ENCODE measurements at places on chromosomes 5 and 9.

- no peak for DNase-seq
These were observed 87.0 kb upstream of the ZNF462 start for GRCh38 chr9:106775960-106776359.

- DNase-seq, result no peak
These were observed 29.3 kb upstream of the SPDL1 start for GRCh38 chr5:169554251-169554650.

DNA sequence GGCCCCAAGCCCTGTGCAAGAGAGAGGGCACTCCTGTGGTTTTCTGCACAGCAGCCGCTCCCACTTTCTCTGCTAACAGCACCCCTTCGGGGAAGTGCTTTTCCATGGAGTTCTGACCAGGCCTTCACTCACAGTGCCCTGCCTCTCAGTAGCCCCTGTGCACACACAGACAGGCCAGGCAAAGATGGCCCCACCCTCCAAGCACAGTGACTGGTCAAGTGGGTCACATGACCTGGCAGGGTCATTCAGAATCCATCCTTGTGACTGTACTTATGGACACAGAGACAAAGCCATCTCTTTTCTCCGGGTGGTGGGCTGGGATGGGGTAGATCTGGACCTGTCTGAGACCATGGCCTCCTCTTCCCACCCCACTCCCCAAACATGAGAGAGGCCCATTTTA, 82.5 kb downstream of the PSD2 start:
- DNase-seq, result no peak

- no peak for DNase-seq
These were observed 8.0 kb downstream of the PITX1 start for GRCh38 chr5:135025730-135026644.

GRCh38 chr5:65981548-65981947, 55.2 kb downstream of the ERBIN start:
- DNase-seq, result no peak

GRCh38 chr9:16727452-16728136, 142.9 kb downstream of the BNC2 start:
- DNase-seq, result no peak

DNA sequence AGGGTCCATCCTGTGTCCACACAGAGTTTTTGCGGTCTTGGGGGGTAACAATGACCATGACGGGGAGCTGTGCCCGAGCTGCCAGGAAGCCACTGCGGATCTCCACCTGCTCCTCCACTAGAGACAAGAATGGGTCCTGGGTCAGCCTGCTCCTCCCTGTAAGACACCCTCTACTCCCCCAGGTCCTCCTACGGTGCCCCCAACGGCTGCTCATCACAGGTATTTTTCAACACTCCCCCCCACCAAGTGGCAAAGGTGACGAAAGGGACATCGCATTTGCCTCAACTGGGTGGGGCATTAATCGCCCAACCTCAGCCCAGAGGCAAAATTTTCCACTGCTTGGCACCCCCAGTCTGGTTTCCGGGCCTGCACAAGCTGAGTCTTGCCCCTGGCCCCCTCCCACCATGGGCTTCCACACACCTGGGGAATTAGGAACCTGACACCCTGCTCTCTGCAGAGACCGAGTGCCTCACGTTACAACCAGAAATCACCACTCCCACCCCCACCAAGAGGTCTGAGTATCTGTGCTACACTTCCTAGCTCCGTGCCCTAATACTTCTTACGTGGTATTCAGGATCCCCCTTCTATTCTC, 9.6 kb downstream of the NOL6 start:
- DNase-seq, result no peak

DNA sequence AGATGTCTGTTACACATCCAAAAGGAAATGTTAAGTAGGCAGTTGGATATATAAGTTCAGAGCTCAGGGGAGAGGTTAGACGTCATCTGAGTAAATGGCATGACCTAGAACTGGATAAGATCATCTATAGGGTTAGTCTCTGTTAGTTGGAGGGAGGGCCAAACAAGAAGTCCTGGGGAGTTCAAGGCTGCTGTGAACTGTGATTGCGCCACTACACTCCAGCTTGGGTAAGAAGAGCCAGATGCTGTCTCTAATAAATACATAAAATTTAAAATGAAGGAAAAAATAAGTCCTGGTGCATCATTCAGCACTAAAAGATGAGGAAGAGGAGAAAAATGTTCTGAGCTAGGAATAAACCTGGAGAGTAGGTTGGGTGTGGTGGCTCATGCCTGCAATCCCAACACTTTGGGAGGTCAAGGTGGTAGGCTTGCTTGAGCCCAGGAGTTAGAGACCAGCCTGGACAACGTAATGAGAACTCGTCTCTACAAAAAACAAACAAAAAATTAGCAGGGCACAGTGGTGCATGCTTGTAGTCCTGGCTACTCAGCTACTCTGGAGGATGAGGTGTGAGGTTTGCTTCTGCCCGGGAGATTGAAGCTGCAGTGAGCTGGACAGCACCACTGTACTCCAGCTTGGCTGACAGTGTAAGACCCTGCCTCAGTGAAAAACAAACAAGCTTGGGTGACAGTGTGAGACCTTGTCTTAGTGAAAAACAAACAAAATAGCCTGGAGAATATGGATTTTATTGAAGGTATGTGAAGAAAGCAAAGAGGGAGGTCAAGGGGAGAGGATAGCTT, 123.6 kb downstream of the ACTBL2 start:
- DNase-seq, result no peak

DNA sequence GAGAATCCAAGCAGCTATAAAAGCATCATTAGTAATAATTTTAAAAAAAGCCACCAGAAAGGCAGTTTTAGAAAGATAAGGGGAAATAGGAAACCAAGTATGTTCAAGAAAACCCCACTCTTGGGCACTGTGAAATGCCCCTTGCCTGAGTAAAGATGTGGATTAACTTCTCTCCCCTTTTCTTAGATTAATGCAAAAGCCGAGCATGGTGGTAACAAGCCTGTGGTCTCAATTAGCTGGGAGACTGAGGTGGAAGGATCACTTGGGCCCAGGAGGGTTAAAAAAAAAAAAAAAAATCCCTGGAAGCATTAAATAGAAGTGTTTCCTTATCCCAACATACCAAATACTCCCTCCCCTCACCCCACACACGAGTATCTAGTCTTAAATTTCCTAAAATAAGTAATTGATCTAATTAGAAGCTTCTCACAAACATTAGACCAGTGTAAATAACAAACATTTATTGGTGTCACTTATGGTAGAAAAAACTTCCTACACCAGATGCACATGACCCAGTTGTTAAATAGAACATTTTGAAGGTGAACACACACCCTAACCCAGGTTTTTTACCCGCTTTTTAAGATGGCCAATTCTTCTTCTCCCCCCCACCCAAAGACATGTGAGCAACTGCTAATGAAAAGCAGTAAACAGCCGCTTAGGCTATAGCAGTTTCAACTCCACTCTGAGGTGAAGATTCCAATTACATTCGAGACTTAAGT, 5.2 kb downstream of the HSPA5 start:
- DNase-seq, result no peak

DNA sequence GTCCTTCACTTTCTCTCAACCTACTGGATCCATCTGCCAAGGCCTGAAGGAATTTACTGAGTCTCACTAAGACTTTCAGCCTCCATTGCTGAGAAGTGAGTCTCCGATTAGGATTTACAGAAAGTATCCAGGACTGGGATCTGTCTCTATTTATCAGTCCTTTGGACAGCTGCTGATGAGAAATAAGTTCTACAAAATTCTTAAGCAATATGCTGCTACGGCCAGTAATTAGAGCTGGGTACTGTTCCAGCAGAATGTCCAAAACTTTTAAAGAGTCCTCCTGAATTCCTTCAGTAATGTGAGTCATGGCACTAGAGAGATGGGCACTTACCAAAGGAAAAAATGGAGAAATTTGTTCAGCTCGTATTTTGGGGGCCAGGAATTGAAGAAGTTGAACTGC, 5.9 kb downstream of the TEX10 start:
- DNase-seq, result no peak

GRCh38 chr5:76456258-76456657, 53.2 kb downstream of the IQGAP2 start:
- no peak for DNase-seq

- no peak for DNase-seq
These were observed 525.8 kb upstream of the FTMT start for GRCh38 chr5:121325930-121326329.

GRCh38 chr5:91288118-91288916, 94.8 kb downstream of the ARRDC3 start:
- no peak for DNase-seq

DNA sequence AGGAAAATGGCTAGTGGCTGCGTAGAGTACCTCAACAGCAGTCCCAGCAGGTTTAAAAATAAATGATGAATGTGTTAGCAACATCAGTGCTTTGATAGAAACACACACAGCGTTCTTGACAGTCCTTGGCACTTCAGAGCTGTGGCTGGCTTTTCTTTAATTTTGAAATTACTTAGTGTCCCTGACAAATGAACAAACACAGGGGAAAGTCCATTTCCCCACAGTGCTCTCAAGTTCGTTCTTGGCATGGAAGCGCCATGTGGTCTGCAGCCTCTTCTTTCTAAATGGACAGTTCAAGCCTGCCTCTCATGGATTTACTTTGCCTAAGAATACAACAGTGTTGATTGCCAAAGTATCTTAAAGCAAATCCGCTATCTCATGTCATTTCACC, 102.2 kb downstream of the ADAMTS12 start:
- DNase-seq, result no peak

DNA sequence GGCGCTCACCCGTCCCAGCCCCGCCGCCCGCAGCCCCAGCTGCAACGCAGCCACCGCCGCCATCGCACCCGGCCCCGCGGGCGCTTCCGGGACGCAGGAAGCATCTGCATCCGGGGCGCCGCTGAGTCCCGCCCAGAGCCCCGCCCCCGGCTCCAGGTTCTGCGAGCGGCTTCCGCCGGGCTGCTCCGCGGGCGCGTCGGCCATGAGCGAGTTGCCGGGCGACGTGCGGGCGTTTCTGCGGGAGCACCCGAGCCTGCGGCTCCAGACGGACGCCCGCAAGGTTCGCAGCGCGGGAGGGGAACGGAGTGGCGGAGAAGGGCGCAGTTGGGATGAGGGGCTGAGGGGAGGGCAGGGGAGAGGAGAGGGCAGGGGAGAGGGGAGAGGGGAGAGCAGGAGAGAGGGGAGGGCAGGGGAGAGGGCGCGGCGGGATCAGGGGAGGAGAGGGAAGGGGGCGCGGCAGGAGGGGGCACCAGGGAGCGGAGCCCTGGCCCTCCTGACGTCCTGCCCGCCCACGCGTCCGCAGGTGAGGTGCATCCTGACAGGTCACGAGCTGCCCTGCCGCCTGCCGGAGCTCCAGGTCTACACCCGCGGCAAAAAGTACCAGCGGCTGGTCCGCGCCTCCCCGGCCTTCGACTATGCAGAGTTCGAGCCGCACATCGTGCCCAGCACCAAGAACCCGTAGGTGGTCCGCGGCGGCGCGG, at the start of the genes SURF1 and SURF2:
TSS of gene SURF1 (minus strand) at position 97 of the 701 bp plus-strand sequence. CDS start at position 63, 34 bp downstream.
TSS of gene SURF2 (plus strand) at position 160 of the 701 bp plus-strand sequence. CDS start at position 203, 43 bp downstream.
- peak; percentile 91 for DNase-seq
